ENCODE measurements at places on chromosomes 4 and X.

- H3K4me3 ChIP-seq, result no peak overlapping the region
- no peak overlapping the region for H3K27ac ChIP-seq
- no peaks in the 10 kb centered on the region for H3K4me1 ChIP-seq
- no peaks in the 10 kb centered on the region for H3K36me3 ChIP-seq
- DNase-seq, result no peak
- H3K27me3 ChIP-seq, result no peaks in the 10 kb centered on the region
Observed at GRCh38 chr4:86108137-86108536, 251.7 kb downstream of the MAPK10 start.

DNA sequence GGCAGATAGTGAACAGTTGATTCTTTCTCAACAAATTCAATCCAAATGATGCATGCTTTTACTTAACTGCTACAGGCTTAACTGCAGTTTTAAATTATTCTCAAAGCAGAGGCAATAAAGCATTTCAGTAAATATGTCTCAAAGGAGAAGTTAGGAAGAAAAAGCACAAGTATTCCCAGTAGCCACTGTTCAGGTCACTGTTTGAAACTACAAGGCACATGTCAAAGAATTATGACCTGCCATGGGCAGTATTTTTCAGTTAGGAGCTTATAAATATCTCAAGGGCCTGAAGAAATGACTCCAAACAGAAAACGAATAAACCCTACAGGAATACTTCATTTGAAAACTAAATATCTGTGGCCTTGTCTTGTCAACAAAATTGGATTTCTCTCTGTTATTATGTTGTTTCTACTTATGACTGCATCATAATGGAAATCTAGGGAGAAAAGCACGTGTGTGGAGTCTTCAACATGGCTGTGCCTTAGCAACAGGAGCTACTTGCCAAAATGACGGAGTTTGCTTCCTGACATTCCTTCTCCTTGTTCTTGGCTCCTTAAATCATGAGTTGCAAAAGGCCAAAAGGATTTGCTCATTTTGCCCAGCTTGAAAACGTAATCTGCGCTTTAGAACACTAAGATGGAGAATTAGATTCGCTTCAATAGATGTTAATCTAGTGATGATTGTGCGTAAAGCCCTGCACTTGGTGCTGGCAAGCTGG lies 67.6 kb upstream of the GPR101 start:
- H3K4me3 ChIP-seq, result no peak overlapping the region
- no peaks in the 10 kb centered on the region for H3K4me1 ChIP-seq
- H3K36me3 ChIP-seq, result no peaks in the 10 kb centered on the region
- DNase-seq, result no peak

GRCh38 chrX:130117166-130117565 lies 6.9 kb upstream of the ELF4 start:
- no peaks in the 10 kb centered on the region for H3K36me3 ChIP-seq
- no peak overlapping the region for H3K27ac ChIP-seq
- DNase-seq, result no peak
- H3K4me3 ChIP-seq, result no peak overlapping the region

DNA sequence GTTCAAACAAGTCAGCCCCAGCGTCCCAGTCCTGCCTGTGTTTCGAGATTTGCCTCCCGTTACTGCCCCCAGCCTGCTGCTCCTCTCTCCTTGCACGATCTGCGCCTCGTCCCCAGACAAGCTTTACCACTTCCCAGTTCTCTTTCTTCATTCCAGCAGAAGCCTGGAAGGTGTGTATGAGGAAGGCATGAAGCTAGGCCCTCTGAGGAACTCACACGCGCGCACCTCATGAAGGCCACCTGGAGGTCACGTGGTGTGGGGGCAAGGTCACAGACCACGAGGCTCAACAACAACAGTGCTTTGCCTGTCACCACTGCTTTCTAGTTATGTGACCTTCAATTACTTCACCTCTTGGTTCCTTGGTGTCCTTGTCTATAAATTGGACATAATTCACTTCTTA lies 181.0 kb downstream of the PALLD start:
- H3K4me3 ChIP-seq, result no peak overlapping the region
- no peaks in the 10 kb centered on the region for H3K4me1 ChIP-seq
- H3K36me3 ChIP-seq, result no peaks in the 10 kb centered on the region
- no peaks in the 10 kb centered on the region for H3K27me3 ChIP-seq
- no peak overlapping the region for H3K27ac ChIP-seq
- DNase-seq, result no peak

- no peaks in the 10 kb centered on the region for H3K36me3 ChIP-seq
- DNase-seq, result peak; percentile 66
- H3K27ac ChIP-seq, result no peak overlapping the region
- H3K4me1 ChIP-seq, result peaks cover 11% of the 10 kb centered on the region
Observed at GRCh38 chr4:151489462-151490203, 80.7 kb downstream of the FHIP1A start.

DNA sequence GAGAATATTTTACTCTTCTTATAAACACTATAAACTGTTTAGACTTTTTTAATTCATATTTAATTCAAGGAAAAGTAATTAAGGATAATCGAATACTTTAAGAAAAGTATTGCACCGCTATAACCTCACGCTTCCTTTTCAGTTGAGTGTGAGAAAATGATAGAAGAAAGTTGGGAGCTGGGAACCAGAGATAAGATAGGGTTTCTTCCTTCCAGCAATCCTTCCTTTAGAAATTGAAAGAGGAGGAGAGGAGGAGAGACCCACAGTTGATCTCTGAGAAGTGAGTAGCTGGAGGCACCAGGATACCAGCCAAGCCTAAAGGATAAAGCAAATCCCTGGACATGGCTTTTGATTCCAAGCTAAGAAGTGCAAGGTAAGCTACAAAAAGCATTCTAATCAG lies 242.3 kb upstream of the NOCT start:
- no peaks in the 10 kb centered on the region for H3K27me3 ChIP-seq
- no peaks in the 10 kb centered on the region for H3K4me1 ChIP-seq
- H3K27ac ChIP-seq, result no peak overlapping the region
- DNase-seq, result no peak
- no peak overlapping the region for H3K4me3 ChIP-seq

DNA sequence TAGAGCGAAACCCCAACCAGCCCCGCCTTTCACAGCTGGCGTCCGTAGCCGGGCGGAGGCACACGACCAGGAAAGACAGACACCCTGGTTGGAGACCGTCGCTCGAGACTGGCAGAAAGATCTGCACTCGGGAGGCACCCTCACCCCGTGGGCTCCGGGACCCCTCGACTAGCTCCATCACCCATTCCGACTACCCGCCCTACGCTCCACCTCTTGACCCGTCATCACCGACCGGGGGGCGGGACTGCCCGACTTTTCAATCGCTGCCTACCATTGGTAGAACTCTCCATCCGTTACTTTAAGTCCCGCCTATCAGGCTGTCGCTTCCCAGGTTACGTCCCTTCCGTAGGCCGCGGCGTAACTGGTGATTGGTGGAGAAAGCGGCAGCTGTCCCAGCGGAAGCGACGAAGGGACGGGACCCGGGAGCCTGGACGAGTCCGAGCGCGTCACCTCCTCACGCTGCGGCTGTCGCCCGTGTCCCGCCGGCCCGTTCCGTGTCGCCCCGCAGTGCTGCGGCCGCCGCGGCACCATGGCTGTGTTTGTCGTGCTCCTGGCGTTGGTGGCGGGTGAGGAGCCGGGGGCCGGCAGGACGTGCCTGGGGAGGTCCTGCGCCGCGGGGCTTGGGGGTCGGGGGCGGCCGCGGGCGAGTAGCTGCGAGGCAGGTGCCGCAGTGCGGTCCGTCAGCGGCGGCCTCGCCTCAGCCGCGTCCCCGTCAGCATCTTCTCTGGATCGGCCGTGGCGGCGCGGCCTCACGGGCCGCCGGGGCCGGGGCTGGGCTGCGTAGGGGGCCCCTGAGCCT lies at the start of gene ATP6AP2:
TSS of gene ATP6AP2 (plus strand) at position 434 of the 799 bp plus-strand sequence. CDS start at position 530, 96 bp downstream.
- no peaks in the 10 kb centered on the region for H3K27me3 ChIP-seq
- no peaks in the 10 kb centered on the region for H3K36me3 ChIP-seq
- peak within 1 kb of the TSS; percentile 78 for H3K4me3 ChIP-seq

GRCh38 chr4:17491196-17491595 lies 20.7 kb downstream of the QDPR start:
- H3K4me1 ChIP-seq, result no peaks in the 10 kb centered on the region
- peaks cover 25% of the 10 kb centered on the region for H3K36me3 ChIP-seq
- H3K4me3 ChIP-seq, result no peak overlapping the region
- H3K27me3 ChIP-seq, result no peaks in the 10 kb centered on the region
- no peak overlapping the region for H3K27ac ChIP-seq

- H3K27me3 ChIP-seq, result no peaks in the 10 kb centered on the region
- H3K36me3 ChIP-seq, result no peaks in the 10 kb centered on the region
- H3K4me1 ChIP-seq, result no peaks in the 10 kb centered on the region
Observed at GRCh38 chrX:23887451-23887850, 20.3 kb downstream of the APOO start.

GRCh38 chr4:12071316-12071715 lies 642.6 kb upstream of the HS3ST1 start:
- DNase-seq, result no peak
- H3K4me1 ChIP-seq, result no peaks in the 10 kb centered on the region
- no peak overlapping the region for H3K4me3 ChIP-seq
- H3K36me3 ChIP-seq, result no peaks in the 10 kb centered on the region
- no peak overlapping the region for H3K27ac ChIP-seq

GRCh38 chr4:64305565-64306254 lies 103.5 kb downstream of the TECRL start:
- H3K4me1 ChIP-seq, result no peaks in the 10 kb centered on the region
- no peaks in the 10 kb centered on the region for H3K27me3 ChIP-seq
- H3K4me3 ChIP-seq, result no peak overlapping the region
- no peaks in the 10 kb centered on the region for H3K36me3 ChIP-seq
- DNase-seq, result no peak
- H3K27ac ChIP-seq, result no peak overlapping the region

- no peaks in the 10 kb centered on the region for H3K36me3 ChIP-seq
- H3K27ac ChIP-seq, result no peak overlapping the region
- no peaks in the 10 kb centered on the region for H3K4me1 ChIP-seq
- no peak overlapping the region for H3K4me3 ChIP-seq
Observed at GRCh38 chr4:138911909-138912703, 103.5 kb upstream of the NOCT start.

- H3K4me1 ChIP-seq, result no peaks in the 10 kb centered on the region
- no peak overlapping the region for H3K4me3 ChIP-seq
- no peaks in the 10 kb centered on the region for H3K27me3 ChIP-seq
- H3K36me3 ChIP-seq, result no peaks in the 10 kb centered on the region
- no peak for DNase-seq
- no peak overlapping the region for H3K27ac ChIP-seq
Observed at GRCh38 chrX:133185938-133186337, 32.2 kb downstream of the TFDP3 start.

DNA sequence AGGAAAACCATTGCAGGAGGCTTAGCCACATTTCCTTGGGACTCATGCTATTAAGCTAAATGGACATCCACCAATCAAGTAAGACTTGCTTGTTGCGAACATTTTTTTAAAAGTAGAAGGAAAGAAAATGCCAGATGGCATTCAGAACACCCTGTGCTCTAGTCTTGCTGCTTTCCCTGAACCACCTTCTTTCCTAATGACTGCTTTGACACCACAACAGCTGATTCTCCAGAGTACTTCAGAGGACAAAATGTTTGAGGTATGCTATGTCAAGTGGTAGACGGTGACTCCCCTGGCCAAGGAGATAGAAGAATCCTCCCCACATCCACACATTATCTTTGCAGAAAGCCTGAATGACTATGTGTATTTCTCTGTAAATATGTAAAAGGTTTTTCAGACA lies 65.4 kb downstream of the ANK2 start:
- no peak overlapping the region for H3K27ac ChIP-seq
- H3K27me3 ChIP-seq, result no peaks in the 10 kb centered on the region
- H3K4me1 ChIP-seq, result no peaks in the 10 kb centered on the region
- no peak for DNase-seq

- H3K4me3 ChIP-seq, result no peak overlapping the region
- H3K36me3 ChIP-seq, result no peaks in the 10 kb centered on the region
- no peak overlapping the region for H3K27ac ChIP-seq
- no peaks in the 10 kb centered on the region for H3K27me3 ChIP-seq
- DNase-seq, result no peak
- no peaks in the 10 kb centered on the region for H3K4me1 ChIP-seq
Observed at GRCh38 chr4:45317276-45317675, 590.9 kb upstream of the GNPDA2 start.

- no peaks in the 10 kb centered on the region for H3K36me3 ChIP-seq
- no peak overlapping the region for H3K4me3 ChIP-seq
- no peak overlapping the region for H3K27ac ChIP-seq
Observed at GRCh38 chr4:52059372-52059771, 8.3 kb downstream of the SPATA18 start.

GRCh38 chr4:110107866-110108265 lies 90.5 kb downstream of the ELOVL6 start:
- H3K4me3 ChIP-seq, result no peak overlapping the region
- H3K27me3 ChIP-seq, result no peaks in the 10 kb centered on the region
- no peak overlapping the region for H3K27ac ChIP-seq
- no peaks in the 10 kb centered on the region for H3K4me1 ChIP-seq

- peaks cover 6% of the 10 kb centered on the region for H3K4me1 ChIP-seq
- H3K36me3 ChIP-seq, result no peaks in the 10 kb centered on the region
- DNase-seq, result no peak
- no peak overlapping the region for H3K4me3 ChIP-seq
Observed at GRCh38 chrX:136765821-136766356, 14.8 kb downstream of the ARHGEF6 start.

DNA sequence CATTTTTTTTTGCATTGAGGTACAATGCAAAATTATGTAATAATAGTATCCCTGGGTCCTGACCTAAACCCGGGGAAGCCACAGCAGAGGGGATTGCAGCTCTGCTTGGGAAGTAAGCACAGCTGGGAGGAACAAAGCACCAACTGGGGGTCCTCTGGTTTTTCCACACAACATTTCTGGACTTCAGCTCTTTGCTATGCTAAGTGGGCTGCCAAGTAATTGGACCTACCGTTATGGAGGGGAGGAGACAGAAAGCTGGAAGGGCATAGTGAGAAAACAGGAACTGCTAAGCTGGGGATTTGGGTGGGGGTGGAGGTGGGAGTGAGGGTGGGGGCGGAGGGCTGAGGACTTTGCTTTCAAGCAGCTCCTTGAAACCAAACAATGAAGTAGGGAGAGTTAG lies 183.3 kb downstream of the ZIC3 start:
- H3K4me3 ChIP-seq, result no peak overlapping the region
- H3K4me1 ChIP-seq, result peaks cover 30% of the 10 kb centered on the region
- H3K36me3 ChIP-seq, result no peaks in the 10 kb centered on the region
- no peaks in the 10 kb centered on the region for H3K27me3 ChIP-seq
- no peak overlapping the region for H3K27ac ChIP-seq

- no peaks in the 10 kb centered on the region for H3K36me3 ChIP-seq
- DNase-seq, result no peak
- H3K27ac ChIP-seq, result no peak overlapping the region
- no peak overlapping the region for H3K4me3 ChIP-seq
Observed at GRCh38 chr4:3445111-3445820, 3.5 kb downstream of the HGFAC start.

- no peak overlapping the region for H3K27ac ChIP-seq
- DNase-seq, result no peak
- no peaks in the 10 kb centered on the region for H3K4me1 ChIP-seq
- H3K27me3 ChIP-seq, result no peaks in the 10 kb centered on the region
Observed at GRCh38 chr4:46370531-46370930, 19.4 kb downstream of the GABRA2 start.

GRCh38 chrX:14753441-14753840 lies 119.4 kb downstream of the FANCB start:
- no peaks in the 10 kb centered on the region for H3K27me3 ChIP-seq
- no peak overlapping the region for H3K4me3 ChIP-seq
- H3K27ac ChIP-seq, result no peak overlapping the region
- H3K4me1 ChIP-seq, result no peaks in the 10 kb centered on the region
- DNase-seq, result no peak
